ENCODE measurements at places on chromosomes 3 and 15.

GRCh38 chr3:47283591-47284364, 1.0 kb downstream of the KLHL18 start:
- DNase-seq, result no peak

DNA sequence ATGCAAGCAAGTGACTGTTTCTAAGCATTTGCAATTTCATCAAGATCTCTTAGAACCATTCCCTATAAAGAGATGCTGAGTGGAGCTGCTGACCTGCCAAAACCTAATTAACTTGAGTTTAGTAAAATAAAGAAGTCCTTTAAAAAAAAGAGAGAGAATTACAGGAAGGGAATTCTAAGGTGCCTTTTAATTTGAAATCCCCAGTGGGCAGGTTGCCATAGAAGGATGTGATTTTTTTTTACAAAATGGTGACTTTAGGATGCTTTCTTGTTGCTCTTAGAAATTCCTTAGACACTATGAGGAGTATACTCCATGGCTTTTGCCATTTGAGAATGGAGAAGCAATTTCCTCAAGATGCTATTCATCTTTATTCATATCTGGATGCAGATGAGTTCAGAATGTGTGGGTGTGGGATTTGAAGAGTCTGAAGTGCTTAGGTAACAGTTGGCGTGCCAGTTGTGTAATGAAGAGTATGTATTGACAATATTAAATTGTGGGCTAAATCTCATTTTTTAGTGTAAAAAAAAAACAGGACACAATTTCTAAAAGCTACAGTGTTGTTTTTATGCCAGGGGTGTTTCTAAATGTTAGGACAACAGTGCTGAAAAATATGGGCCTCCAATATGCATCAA, 13.6 kb downstream of the LRRC3B start:
- no peak for DNase-seq

- DNase-seq, result no peak
Measured at GRCh38 chr15:43225201-43225949, 4.6 kb upstream of the EPB42 start.

DNA sequence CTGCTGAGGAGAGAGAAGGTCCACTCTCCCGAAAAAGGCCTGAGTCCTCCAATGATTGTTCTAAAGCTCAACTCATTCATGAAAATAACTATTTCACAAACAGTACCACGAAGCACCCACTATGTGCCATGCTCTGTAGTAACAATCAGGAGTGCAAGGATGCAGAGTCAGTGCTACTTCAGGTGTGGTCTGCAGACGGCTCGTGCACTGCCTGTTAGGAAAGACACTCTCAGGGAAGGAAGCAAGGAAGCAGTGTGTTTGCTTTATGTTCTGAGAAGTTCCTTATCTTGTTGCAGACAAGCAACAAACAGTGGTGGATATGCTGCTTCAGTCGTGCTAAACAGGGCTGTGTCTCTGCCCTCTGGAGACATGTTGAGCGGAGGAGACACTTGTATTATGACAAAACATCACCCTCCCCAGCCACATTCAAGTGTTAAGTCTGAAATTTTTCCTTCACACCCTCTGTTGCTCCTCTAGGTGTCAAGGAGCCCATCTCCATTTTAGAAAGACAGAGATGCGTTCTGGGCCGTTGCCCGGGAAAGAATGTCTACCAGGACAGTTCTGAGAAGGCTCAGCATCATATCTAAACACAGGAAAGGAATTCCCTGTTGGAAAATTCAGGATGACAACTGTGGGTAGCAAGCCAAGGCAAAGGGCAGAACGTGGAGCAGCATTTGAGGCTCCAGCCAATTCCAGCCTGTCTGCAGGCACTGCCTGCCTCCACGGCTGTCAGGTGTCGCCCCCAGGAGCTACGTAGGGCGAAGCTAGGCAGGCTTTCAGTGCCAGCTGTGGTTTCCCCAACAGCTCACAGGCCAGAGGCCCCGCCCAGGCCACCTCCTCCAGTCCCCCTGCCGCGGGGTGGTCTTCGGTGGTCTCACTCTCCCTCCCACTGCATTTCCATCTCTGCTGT, 13.4 kb upstream of the ATP10A start:
- DNase-seq, result no peak

DNA sequence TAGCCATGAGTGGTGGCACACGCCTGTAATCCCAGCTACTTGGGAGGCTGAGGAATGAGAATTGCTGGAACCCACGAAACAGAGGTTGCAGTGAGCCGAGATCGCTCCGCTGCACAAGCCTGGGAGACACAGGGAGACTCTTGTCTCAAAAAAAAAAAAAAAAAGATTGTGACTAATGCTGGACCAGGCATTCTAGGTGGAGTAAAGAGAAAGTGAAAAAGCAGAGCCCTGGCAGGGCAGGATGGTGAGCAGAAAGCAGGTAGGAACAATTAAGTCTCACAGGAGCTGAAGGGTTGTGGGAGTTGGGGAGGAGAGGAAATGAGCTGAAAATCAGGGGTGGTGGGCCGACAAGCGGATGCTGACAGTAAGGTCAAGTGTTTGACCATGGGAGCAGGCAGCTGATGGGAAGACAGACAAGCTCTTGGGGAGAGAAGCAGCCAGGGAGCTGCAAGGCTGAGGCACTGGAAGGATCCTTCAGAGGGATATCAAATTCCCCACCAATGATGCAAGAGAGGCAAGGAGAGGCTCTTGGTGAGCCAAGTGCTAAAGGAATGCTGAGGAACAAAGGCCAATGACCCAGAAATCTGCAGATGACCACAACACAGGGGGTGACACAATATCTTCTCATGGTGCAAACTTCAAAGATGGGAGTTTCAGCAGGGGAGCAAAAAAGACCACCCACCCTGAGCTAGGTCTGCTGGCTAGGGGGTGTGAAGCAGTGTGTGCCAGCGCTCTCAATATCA, 251.1 kb downstream of the ULK4 start:
- DNase-seq, result no peak

DNA sequence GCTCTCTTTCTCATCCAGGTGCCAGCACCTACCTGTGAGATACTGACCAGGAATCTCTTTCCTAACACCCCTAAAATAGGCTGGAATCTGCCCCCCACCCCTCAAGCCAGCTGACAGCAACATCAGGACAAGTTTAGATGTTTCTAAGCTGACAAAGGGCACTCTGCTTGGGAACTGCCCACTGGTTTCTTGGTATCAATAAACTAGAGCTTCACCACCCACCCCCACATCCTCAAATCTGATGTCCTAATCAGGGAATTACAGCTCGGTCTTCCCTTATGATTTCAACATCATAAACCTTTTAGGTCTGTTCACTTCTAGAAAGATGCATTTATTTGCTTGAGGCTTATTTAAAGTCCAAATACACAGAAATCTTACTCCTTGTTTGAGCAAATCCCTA, 34.7 kb downstream of the CEP19 start:
- DNase-seq, result no peak

GRCh38 chr3:31959251-31959650, 21.8 kb downstream of the OSBPL10 start:
- DNase-seq, result no peak

GRCh38 chr3:168511428-168512014, 415.8 kb upstream of the GOLIM4 start:
- DNase-seq, result no peak

DNA sequence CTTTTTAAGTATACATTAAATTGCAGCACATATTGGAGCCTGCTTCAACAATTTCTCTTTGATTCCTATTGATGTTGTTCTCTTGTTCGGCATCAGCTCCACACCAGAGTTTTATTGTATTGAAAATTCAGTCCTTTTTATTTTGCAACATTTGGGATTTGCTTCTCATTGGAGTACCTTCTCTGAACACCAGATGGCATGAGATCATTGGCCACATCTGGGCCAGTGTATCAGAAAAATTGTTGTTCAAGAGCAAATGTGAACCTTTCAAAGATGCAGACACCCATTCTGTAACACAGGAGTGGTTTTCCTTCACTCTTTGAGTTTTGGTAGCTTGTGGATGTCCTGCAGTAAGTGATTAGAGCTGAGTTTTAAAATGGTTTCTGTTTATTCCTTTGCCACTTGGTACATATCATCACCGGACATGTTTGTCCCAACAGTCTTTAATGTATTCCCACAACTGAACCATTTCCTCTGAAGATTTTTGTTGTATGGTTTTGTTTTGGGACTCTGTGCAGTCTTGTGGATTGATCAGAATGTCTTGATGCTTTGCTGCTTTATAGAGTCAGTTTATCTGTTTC, 96.1 kb downstream of the MCTP2 start:
- no peak for DNase-seq

DNA sequence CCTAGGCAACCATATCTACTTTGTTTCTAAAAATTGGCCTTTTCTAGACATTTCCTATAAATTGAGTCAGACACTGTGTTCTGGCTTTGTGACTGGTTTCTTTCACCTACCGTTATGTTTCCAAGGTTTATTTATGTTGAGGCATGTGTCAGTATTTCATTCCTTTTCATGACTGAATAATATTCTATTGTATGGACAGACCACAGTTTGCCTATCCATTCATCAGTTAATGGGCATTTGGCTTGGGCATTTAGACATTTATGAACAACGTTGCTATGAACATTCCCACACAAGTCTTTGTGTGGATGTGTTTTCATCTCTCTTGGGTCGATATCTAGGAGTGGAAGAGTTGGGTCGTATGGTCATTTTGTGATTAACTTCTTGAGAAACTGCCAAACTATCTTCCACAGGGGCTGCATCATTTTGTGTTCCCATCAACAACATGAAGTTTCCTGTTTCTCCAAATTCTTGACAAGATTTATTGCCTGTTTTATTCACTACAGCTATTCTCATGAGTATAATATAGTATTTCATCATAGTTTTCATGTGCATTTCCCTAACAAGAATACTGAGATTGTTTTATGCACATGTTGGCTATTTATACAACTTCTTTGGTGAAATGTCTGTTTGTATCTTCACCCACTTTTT, 3.5 kb upstream of the EFCC1 start:
- DNase-seq, result no peak

DNA sequence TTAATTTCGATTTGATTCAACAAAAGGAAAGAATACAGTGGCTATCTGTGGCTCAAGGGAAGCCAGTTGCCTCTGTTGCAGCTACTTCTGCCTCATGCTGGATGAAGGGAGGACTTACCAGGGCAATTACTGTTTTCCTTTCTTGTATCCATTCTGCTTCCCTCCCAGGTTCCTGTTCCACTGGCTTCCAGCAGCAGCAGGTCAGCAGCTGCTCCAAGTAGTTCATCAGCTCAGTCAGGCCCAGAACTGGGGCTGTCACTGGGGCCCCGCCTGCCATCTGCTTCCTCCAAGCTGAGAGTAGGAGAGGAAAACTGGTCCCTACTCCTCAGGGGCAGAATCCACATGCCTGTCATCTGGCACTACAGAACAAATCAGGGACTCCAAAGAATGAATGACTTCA, 48.6 kb upstream of the ULK4 start:
- peak; percentile 37 for DNase-seq

DNA sequence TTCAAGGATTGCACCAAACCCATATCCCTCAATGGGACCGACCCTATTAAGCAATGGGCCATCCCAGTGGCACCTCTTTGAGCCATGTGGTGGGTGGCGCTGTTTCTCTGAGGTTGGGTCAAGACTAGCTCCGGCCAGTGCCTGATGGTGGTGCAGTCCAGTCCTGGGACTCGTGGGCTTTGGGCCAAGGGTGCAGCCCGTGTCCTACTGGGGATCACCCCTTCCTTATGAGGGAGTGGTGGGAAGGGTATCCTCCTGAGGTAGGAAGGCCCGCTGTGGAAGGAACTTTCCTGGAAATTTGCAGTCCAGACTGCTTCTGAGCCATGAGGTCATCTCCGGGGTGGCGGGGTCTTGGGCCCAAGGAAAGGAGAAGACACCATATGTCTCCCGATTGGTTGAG, 231.6 kb downstream of the SNRPN start:
- DNase-seq, result no peak

GRCh38 chr3:107574650-107575049, 51.9 kb downstream of the BBX start:
- DNase-seq, result no peak

DNA sequence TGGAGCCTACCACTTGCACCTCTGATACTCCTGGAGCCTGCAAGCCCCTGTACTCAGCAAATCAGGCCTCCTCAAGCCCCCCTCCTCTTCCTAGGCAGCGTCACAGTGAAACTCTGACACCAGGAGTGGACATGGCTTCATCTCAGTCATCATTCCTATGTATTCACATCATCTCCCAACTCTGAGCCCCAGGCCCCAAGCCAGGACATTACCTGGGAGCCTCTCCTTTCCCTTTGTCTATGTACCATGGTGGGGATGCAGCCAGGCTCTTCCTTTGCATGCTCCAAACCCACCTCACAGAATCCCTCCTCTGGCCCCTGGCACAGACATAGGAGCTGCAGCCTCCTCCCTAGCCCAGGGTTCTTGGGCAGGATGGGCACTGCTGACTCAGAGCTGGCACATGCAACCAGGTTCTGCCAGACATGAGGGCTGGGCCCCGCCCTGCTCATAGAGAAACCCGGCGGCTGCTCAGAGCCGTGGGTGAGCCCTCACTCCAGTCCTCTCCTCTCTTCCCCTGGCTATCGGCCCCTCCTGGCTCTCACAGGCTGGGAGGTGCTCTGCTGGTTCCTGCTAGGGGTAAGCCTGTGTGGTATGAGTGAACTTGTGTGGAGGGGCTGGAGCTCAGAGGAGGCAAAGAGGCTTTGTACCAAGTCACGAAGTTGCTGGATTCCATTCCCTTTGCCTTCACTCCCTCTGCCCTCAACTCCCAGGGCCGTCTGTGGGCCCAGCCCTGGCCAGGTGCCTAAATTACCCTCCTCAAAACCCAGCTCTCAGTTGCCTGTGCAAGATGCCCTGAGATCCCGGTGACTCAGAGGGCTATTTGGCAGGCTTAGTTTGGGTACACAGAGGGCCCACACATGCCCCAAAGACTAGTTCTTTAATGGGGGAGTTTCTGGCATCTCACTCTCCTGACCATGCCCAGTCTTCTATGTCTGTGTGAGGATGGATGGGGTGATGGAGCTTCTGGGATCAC, 1.9 kb upstream of the PLCD1 start:
- DNase-seq, result peak; percentile 80

- no peak for DNase-seq
Measured at GRCh38 chr3:38739396-38739689, 76.7 kb downstream of the SCN10A start.

- no peak for DNase-seq
Measured at GRCh38 chr15:52350423-52350822, 54.8 kb upstream of the MYO5C start.

DNA sequence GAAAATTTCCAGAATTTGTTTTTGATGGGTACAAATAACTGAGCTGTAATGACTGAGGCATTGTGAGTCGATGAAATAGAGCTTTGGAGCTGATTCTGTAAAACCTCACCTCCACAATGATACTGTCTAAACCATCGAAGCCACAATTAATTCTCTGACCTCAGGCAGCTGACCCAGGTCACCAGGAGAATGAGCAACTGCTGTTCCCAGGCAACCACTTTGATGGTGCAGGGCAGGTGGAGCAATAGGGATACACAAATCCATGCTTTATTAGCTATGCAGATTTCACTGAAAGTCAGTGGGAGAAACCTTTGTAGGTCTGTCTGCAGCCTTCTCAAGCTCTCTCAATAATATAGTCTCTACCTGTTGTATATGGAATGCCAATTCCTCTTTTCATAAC, 204.4 kb downstream of the RYR3 start:
- no peak for DNase-seq

DNA sequence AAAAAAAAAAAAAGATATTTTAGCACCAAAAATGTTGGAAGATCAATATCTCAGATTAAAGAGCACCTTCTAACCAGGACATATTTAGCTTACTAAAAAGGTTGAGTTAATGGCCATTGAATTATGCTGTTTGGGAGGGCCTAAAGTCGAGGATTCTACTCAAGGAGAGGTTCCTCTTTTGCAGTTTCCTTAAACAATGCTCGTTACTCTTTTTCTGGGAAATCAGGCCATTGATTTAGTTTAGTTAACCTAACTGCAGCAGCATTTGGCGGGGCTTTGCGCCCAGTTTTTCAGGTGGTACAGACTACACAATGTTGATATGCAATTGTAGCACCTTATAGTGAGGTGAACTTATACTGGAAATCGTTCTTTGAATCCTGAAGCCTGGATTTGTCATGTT, 6.8 kb downstream of the ABHD2 start:
- no peak for DNase-seq
